ENCODE measurements at places on chromosomes 16 and 17. TPM values are rescaled to one million over a fixed set of nuclear protein-coding genes. Genes with fewer than 3 reads are reported as not detected.

The ADAD2 gene
- total RNA-seq, result not detected

The VAC14 gene
- total RNA-seq, result 39.2 TPM

The BCO1 gene
- not detected for total RNA-seq

The MRPS34 gene
- 139 TPM for total RNA-seq

The C1QTNF8 gene
- total RNA-seq, result not detected

The KRT40 gene
- total RNA-seq, result not detected

The B4GALNT2 gene
- total RNA-seq, result 0.31 TPM

The HP gene
- not detected for total RNA-seq

DNA sequence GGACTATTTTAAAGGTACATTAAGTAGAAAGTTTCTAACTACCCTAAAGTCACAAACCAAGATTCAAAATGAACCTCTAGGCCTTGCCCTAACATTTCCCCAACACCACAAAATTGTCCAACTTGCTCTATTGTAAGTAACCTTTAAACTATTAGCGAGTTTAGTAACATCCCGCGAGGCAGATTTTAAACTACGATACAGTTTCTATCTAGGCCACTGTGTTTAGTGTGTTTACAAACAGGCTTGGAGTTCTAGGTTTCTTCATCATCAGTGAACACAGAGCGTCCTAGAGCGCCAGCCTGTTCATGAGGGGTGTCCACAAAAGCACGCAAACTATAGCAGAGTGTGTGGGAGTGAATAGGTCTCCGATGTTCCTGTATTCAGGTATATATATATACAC, 51.8 kb downstream of the EMP2 start:
- no peak for DNase-seq

GRCh38 chr17:66975614-66976378, 11.3 kb downstream of the CACNG4 start:
- peak; percentile 28 for DNase-seq

GRCh38 chr17:15744885-15745284, 12.8 kb downstream of the TBC1D26 start:
- no peak for DNase-seq

DNA sequence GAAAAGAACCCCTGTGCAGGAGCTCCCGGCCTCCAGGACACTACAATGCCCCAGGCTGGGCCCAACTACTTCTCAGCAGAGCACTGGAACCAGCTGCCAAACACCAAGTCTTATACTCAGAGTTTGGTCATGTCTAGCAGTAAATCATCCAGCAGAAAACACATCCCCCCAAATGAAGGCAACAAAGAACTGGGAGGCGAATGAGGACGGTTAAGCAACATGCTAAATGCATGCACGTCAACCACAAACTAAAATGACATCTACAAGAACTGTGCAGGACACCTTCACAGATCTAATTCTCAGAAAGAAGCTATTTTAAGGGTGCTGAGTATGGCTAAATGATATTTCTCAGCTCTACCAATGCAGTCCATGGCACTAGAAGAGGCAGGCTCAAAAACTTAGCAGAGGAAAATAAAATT, 7.6 kb upstream of the IRX5 start:
- DNase-seq, result peak; percentile 47

DNA sequence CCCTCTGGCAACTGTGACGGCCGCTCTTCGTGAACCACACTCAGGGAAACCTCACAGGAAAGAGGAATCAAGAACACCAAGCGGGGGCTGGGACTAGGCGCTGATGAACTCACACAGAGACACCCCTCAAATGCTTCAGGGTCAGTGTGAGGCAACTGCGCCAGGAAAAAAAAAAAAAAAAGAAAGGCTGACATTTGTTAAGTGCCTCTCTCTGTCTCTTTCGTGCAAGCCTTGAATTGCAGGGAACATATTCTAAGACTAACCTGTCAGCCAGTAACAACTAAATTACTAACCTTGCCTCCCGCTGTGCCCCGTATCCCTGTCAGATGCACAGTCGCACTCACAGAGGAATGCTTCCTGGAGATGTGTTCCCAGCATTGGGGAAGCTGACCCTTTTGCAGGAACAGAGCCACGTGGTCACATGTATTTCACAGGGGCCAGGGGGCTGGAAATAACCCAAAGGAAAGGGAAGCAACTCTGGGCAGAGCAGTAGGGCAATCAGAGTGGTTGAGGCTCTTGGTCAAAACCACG, 247.8 kb downstream of the XYLT1 start:
- no peak for DNase-seq

DNA sequence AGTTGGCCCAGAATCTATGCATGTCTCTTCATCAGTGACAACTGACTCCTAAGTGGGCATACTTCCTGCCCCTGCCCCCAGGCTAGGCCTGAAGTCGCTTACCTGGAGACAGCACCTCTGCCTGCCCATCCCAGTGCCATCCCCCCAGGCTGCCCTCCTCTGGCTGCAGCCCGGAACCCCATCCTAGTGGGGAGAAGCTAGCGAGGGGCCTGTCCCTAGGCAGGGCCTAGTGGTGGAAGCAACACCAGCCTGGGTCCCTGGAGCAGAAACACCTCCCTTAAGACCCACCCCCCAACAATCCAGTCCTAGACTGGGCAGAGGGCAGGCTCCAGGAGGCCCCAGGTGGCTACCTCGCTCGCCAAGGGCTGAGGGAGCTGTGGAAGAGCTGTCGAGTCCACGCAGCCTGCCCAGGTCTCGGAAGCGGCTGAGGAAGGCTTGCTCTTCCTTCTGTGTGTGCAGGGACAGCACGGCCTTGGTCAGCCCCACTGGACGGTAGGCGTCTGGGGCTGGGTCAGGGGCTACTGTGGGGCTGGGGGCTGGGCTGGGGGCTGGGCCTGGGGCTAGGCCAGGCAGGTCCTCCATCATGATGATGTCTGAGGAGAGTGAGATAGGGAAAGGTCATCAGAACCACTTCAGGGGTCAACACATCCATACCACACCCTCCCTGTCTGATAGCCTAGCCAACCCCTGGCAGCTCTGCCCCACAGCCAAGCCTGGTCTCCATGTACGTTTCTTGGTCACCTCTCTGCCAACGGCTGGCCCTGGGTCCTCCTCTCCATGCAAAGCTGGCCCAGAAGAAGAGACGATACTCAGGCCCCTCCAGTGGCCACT, 7.6 kb downstream of the PER1 start:
- DNase-seq, result no peak

DNA sequence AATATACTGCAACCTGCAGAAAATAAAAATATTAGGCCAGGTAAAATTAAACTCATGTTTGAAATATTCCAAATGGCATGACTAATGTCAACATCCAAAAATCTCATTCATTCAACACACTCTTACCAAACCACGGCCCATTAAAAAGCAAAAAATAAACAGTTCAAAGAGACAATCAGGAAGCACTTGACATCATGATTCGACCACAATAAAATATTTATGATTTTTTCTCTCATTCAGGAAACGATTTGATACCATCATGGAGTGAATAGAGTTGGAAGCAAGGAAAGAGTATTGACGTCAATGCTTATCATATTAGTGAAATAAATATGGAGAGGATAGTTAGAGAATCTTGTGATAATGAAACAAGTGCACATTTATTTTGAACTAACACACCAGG, 354.1 kb downstream of the KCNJ2 start:
- DNase-seq, result no peak

GRCh38 chr16:67862623-67863583, 9.9 kb upstream of the EDC4 start:
- DNase-seq, result no peak

DNA sequence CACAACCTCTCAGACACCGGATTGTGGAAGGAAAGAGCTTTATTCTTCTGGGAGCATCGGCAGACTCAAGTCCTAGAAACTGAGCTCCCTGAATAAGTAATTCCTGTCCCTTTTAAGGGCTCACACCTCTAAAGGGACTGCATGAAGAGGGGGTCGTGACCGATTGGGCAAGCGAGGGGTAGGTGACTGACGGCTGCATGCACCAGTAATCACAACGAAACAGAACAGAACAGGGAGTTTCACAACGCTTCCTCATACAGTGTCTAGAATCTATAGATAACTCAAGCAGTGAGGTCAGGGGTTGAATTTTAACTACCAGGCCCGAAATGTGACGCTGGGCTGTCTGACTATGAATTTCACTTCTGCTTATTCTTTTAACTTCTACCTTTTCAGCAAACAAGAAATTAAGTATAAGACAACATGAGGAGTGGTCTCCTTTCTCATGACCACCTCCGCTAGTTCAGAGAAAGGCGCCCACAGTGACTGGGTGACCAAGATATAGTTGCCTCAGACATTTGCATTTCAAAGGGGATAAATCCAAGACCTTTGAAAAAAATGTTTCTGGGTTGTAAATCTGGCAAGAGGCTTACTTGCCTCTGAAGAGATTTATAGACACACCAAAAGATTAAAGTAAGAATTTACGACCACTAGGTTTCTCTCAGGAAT, 88.4 kb upstream of the ATF7IP2 start:
- no peak for DNase-seq

GRCh38 chr17:76713765-76714164, 3.0 kb upstream of the MXRA7 start:
- DNase-seq, result no peak

GRCh38 chr17:46100590-46100989, 92.6 kb downstream of the KANSL1 start:
- DNase-seq, result no peak

GRCh38 chr17:75048249-75048878, 1.3 kb downstream of the KCTD2 start:
- no peak for DNase-seq

DNA sequence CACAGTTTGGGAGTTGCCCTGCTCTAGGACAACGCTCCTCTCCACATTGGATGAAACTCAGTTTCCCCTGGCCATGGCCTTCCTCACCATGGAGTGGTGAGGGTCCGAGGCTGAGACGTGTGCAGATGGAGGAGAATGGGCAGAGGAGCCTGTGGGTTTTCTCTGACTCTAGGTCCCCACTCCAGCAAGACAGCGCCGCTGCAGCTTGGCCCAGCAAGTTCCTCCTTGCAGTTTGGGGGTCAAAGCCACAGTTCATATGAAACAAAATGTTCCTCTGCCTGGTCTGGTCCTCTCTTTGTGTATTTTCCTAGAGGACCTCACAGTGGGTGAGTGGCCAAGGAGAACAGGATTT, 2.3 kb downstream of the C16orf54 start:
- DNase-seq, result no peak
